ENCODE measurements at places on chromosomes 1 and 21. TPM values are rescaled to one million over a fixed set of nuclear protein-coding genes. Genes with fewer than 3 reads are reported as not detected.

GRCh38 chr1:18539171-18539570 is 58.4 kb downstream of the KLHDC7A start:
- no peak overlapping the region for H3K27ac ChIP-seq
- no peaks in the 10 kb centered on the region for H3K4me1 ChIP-seq
- H3K4me3 ChIP-seq, result no peak overlapping the region
- no peaks in the 10 kb centered on the region for H3K36me3 ChIP-seq

DNA sequence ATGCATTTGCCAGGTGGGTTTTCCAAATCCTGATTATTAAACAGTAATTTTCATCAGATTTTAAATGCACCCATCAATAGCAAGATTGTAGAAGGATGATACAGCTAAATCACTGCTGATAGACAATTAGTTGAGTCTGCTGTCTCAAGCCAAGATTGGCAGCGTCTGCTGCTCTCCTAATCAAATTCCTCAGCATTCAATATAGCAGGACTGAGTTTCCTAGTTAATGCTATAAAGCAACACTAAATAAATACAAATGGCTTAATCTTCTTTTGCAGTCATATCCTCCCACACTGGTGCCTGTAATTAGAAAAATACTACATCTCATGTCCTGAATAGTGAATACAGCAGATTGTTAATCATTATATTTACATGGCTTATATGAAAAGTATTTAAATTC is 1028.8 kb downstream of the ADGRL2 start:
- DNase-seq, result no peak
- H3K27me3 ChIP-seq, result no peaks in the 10 kb centered on the region
- H3K27ac ChIP-seq, result no peak overlapping the region
- no peaks in the 10 kb centered on the region for H3K4me1 ChIP-seq
- no peak overlapping the region for H3K4me3 ChIP-seq

DNA sequence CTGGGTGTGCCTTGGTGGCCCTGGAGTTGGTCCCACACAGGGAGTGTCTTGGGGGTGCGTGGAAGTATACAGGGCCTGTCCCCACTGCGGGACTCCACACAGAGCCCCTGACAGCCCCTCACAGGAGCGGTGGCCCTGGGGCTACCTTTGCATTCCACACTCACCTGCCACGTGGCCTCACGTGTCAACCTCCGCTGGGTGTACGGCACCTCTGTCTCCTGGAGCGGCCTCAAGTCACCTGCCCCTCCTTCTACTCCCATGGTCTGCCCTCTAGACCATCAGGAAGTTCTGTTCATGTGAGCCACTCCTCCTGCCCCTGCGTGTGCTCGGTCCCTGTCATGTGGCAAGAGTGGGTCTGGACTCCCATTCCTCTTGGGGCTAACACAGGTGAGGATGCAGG is 58.6 kb downstream of the FAAP20 start:
- H3K4me3 ChIP-seq, result no peak overlapping the region
- H3K4me1 ChIP-seq, result peaks cover 33% of the 10 kb centered on the region
- H3K27ac ChIP-seq, result no peak overlapping the region
- DNase-seq, result no peak
- H3K36me3 ChIP-seq, result no peaks in the 10 kb centered on the region

GRCh38 chr1:180632326-180633056 is 669 bp downstream of the XPR1 start:
- peak overlapping the region; percentile 92 for H3K27ac ChIP-seq
- no peaks in the 10 kb centered on the region for H3K27me3 ChIP-seq
- peaks cover 21% of the 10 kb centered on the region for H3K4me1 ChIP-seq
- H3K4me3 ChIP-seq, result peak overlapping the region; percentile 70

GRCh38 chr21:44552681-44553080 is 1.4 kb upstream of the KRTAP10-2 start:
- H3K36me3 ChIP-seq, result no peaks in the 10 kb centered on the region
- no peaks in the 10 kb centered on the region for H3K4me1 ChIP-seq
- no peak overlapping the region for H3K27ac ChIP-seq
- no peak overlapping the region for H3K4me3 ChIP-seq
- H3K27me3 ChIP-seq, result no peaks in the 10 kb centered on the region
- DNase-seq, result peak; percentile 67

DNA sequence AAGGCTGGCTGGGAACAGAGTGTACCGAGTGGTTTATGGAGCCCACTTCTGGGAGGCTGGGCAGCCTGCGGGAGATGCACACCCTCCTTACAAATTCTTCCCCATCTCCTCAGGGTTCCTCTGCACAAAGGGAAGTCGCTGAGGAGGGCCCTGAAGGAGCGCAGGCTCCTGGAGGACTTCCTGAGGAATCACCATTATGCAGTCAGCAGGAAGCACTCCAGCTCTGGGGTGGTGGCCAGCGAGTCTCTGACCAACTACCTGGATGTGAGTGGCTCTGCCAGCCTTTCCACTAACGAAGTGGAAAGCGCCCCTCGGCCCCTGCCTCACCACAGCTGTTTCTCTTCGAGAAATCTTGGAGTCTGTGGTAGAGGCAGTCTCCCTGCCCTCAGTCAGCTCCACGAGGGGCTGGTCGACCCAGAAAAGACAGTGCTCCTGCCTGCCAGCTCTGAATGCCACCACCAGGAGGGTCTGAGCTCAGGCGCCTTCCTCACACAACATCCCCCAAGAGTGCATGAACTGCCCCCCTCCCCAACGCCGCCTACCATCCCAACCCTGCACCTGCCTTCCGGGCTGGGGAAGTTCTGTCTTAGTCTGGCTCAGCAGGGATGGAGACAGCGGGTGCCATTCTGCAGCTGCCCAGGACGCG is 31.8 kb downstream of the PROK1 start:
- peaks cover 15% of the 10 kb centered on the region for H3K4me1 ChIP-seq
- no peak for DNase-seq
- H3K36me3 ChIP-seq, result no peaks in the 10 kb centered on the region
- H3K27me3 ChIP-seq, result no peaks in the 10 kb centered on the region

DNA sequence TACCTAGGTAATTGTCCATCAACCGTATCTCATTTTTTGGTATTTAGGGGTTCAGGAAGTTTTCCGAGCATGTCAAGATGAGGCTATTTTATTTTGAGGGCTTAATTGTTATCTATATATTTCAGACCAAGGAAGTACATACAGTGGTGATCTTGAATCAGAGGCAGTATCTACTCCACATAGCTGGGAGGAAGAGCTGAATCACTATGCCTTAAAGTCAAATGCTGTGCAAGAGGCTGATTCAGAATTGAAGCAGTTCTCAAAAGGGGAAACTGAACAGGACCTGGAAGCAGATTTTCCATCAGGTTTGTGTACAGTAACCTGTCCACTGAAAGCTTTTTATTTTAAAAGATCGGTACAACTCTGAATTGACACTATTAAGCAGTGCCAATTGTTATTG is 130.2 kb downstream of the ZMYM4 start:
- no peak overlapping the region for H3K4me3 ChIP-seq
- H3K27ac ChIP-seq, result no peak overlapping the region
- peaks cover 77% of the 10 kb centered on the region for H3K36me3 ChIP-seq
- no peak for DNase-seq
- H3K4me1 ChIP-seq, result no peaks in the 10 kb centered on the region

- no peak for DNase-seq
- H3K36me3 ChIP-seq, result no peaks in the 10 kb centered on the region
- H3K4me1 ChIP-seq, result peaks cover 69% of the 10 kb centered on the region
- H3K27me3 ChIP-seq, result no peaks in the 10 kb centered on the region
- H3K4me3 ChIP-seq, result no peak overlapping the region
- H3K27ac ChIP-seq, result peak overlapping the region; percentile 78
These were observed 7.8 kb upstream of the P3R3URF start for GRCh38 chr1:46183926-46184557.

DNA sequence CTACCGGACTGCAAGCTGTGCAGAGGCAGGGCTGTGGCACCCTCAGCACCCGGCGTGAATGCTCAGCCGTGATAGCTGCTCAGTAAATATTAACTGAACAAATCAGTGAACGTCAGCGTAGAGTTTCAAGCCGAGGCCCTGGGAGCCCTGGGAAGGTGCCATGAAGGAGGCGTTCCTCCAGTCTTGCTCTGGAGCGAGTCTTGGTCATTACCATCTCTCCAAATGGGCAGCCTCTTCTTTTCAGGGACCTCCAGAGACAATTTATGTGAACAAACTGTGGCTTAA is 449.2 kb downstream of the CAMTA1 start:
- DNase-seq, result no peak
- no peaks in the 10 kb centered on the region for H3K36me3 ChIP-seq

DNA sequence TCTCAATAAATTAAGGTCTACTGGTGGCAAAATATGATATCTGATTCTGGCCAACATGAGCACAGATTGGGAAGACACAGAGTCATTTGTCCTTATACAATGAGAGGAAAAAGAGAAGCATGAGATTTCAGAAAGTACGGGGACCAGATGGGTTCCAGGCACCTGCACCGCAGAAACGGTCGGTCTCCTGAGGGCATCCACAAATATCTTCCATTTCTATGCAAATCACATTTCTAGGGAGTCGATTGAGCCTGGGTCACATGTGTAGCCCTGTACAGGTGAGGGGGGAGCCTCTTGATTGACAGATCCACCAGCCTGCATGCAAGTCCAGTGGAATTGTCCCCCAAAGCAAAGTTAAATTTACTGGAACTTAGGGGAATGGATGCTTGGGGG is 415.6 kb downstream of the NPHP4 start:
- no peak overlapping the region for H3K27ac ChIP-seq
- peak; percentile 37 for DNase-seq
- H3K36me3 ChIP-seq, result no peaks in the 10 kb centered on the region
- no peak overlapping the region for H3K4me3 ChIP-seq
- H3K27me3 ChIP-seq, result no peaks in the 10 kb centered on the region
- no peaks in the 10 kb centered on the region for H3K4me1 ChIP-seq

GRCh38 chr1:172460887-172461315 is 17.0 kb upstream of the PIGC start:
- H3K4me1 ChIP-seq, result no peaks in the 10 kb centered on the region
- no peak for DNase-seq
- no peak overlapping the region for H3K4me3 ChIP-seq
- no peak overlapping the region for H3K27ac ChIP-seq
- H3K36me3 ChIP-seq, result no peaks in the 10 kb centered on the region
- H3K27me3 ChIP-seq, result no peaks in the 10 kb centered on the region

DNA sequence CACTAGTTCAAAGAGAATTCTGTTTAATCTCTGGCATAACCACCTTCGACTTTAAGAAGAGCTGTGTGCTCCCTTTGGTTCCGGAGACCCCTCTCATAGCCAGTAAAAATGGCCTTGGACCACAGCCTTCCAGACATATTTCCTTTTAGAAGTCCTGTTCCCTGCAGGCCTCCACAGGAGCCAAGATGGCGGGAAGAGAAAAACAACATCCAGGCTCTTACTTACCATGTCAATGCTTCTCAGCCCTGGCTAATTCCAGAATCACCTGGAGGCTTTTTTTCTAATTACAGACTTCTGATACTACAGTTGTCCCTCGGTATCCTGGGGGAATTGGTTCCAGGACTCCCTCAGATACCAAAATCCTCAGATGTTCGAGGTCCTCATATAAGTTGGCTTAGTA is 362.5 kb downstream of the PBX1 start:
- H3K27ac ChIP-seq, result no peak overlapping the region
- no peak for DNase-seq
- no peaks in the 10 kb centered on the region for H3K36me3 ChIP-seq
- no peaks in the 10 kb centered on the region for H3K27me3 ChIP-seq
- no peak overlapping the region for H3K4me3 ChIP-seq

DNA sequence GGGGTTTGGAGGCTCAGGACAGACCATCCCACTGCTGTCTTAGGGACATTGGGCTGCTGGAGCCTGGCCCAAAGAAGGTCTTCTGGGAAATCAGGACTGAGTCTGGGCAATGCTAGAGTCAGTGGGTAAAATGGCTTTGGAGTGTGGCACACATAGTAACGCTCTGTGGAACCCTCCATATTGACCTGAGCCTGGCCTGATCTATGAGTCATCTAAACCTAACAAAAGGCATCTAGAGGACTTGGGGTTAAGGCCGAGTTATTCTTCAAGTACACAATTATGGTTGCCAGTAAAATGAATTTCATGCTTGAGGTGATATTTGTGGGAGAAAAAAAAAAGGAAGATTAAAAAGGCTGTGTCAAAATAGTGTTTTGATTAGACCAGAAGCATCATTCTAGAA is 77.7 kb downstream of the ST6GALNAC5 start:
- no peaks in the 10 kb centered on the region for H3K27me3 ChIP-seq
- H3K27ac ChIP-seq, result no peak overlapping the region
- H3K36me3 ChIP-seq, result no peaks in the 10 kb centered on the region
- no peaks in the 10 kb centered on the region for H3K4me1 ChIP-seq
- no peak for DNase-seq
- H3K4me3 ChIP-seq, result no peak overlapping the region

DNA sequence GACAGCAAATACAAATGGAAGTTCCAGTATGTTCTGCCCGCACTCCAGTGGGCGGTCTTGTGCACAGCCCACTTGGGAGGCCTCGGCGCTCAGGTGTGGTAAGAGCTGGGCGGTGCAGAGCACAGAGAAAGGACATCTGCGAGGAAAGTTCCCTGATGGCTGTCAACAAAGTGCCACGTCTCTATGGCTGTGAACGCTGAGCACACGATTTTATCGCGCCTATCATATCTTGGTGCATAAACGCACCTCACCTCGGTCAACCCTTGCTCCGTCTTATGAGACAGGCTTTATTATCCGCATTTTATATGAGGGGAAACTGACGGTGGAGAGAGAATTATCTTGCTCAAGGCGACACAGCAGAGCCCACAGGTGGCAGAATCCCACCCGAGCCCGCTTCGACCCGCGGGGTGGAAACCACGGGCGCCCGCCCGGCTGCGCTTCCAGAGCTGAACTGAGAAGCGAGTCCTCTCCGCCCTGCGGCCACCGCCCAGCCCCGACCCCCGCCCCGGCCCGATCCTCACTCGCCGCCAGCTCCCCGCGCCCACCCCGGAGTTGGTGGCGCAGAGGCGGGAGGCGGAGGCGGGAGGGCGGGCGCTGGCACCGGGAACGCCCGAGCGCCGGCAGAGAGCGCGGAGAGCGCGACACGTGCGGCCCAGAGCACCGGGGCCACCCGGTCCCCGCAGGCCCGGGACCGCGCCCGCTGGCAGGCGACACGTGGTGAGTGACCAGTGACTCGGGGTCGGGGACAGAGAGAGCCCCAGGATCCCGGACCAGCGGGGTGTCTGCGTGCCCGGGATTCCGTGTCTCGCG is at the start of gene IL12RB2:
Gene IL12RB2, plus strand, starts transcription at position 623 of the 810 bp plus-strand sequence. CDS start 12,496 bp downstream, outside the sequence.
- H3K27ac ChIP-seq, result no peak within 1 kb of the TSS
- H3K4me3 ChIP-seq, result peak within 1 kb of the TSS; percentile 41
- H3K4me1 ChIP-seq, result peaks cover 8% of the 10 kb centered on the region

GRCh38 chr1:214363386-214363785 is 82.4 kb downstream of the SMYD2 start:
- no peaks in the 10 kb centered on the region for H3K27me3 ChIP-seq
- no peaks in the 10 kb centered on the region for H3K4me1 ChIP-seq
- H3K4me3 ChIP-seq, result no peak overlapping the region
- peaks cover 20% of the 10 kb centered on the region for H3K36me3 ChIP-seq
- DNase-seq, result no peak

The AK5 gene
- total RNA-seq, result 6.9 TPM

The FMO5 gene
- 3.4 TPM for total RNA-seq

The PLA2G2C gene
- total RNA-seq, result not detected

The SYT11 gene
- total RNA-seq, result 20.9 TPM

The PHC2 gene
- total RNA-seq, result 97.2 TPM

The CYP4B1 gene
- total RNA-seq, result 74.4 TPM
